NCI-H1417 treated with DMSO at 0.1 percent for 48 hours (cell line): ENCODE measurements at places on chromosomes 11 and 22.

DNA sequence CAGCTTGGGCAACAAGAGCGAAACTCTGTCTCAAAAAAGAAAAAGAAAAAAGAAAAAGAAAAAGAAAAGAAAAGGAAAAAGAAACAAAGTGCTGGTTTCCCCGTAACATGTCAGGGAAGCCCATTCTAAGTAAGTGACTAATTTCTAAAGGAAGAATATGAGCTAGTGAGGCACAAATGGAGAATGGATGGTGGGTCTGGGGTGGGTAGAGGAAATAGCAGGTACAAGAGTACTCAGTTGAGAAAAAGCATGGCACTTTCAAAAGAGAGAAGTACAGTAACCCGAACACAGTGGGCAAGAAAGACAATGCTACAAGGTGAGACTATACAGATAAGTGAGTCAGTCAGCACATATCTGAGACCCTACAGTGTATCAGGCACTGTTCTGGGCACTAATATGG is 4.5 kb downstream of the MAJIN start:
- no peak for DNase-seq

DNA sequence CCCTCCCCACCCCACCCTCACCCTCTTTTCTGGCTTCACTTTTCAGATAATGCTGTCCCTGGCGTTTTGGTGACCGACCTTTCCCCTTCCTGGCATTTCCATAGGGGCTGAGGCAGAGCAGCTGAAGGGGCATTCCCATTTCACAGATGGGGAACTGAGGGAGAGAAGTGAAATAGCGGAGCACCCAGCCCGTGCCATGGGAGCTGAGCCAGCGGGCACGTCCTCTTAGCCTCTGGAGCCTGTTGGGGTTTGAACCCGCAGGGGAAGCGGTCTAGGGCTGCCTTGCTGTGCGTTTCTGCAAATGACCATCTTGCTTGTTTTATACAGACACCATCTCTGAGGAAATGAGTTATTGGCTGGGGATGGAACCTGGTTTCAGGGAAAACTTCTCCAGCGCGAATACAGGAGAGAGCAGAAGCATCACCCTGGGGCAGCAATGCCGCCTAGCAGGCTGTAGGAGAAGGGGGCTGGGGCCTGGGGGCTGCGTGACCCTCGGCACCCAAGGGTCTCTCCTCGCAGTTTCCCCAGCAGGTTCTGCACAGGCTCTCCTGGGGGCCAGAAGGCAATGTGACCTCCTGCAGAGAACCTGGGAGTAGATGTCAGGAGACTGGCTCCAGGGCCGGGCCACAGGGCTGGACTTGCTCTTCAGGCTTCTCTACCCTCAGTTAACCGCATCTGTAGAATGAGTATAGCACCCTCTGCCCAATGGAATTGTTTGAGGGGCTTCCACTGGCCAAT is 1.5 kb downstream of the PTPRJ start:
- DNase-seq = no peak

GRCh38 chr22:37658133-37659065 is at the start of gene PDXP:
PDXP (plus strand) TSS chr22:37658723; CDS start chr22:37658783, 60 bp downstream.
- peak; percentile 95 for DNase-seq

DNA sequence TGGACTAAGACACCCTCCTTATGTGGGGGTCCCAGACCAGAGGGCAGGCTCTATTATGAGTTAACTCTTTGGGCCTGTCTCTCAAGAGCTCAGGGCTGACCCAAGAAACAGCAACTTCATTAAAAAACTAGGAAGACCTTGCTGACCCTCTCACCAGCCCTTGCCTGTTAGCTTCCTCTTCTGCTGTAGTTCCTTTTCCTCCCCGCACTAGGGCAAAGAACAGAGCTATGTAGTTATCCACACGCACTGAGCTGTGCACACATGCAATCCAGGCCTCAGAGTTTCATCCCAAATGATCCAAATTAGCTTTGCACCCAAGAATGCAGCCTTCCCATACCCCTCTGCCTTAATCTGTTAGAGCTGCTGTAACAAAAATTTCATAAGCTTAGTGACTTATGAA is 539.6 kb upstream of the CADM1 start:
- no peak for DNase-seq

- DNase-seq = no peak
Observed at GRCh38 chr11:393219-394033, 583 bp upstream of the PKP3 start.

- DNase-seq = no peak
Observed at GRCh38 chr22:21768435-21768834, 32.8 kb upstream of the YPEL1 start.

- no peak for DNase-seq
Observed at GRCh38 chr22:38314933-38315822, 2.1 kb downstream of the CSNK1E start.

GRCh38 chr11:75816561-75817239 is 1.7 kb downstream of the UVRAG start:
- DNase-seq = no peak

- DNase-seq = no peak
Observed at GRCh38 chr11:59551659-59552521, 40.6 kb downstream of the OR4D9 start.

- DNase-seq = no peak
Observed at GRCh38 chr11:79046366-79046765, 394.5 kb downstream of the TENM4 start.

GRCh38 chr11:29293825-29294224 is 723.0 kb downstream of the KCNA4 start:
- DNase-seq = no peak

DNA sequence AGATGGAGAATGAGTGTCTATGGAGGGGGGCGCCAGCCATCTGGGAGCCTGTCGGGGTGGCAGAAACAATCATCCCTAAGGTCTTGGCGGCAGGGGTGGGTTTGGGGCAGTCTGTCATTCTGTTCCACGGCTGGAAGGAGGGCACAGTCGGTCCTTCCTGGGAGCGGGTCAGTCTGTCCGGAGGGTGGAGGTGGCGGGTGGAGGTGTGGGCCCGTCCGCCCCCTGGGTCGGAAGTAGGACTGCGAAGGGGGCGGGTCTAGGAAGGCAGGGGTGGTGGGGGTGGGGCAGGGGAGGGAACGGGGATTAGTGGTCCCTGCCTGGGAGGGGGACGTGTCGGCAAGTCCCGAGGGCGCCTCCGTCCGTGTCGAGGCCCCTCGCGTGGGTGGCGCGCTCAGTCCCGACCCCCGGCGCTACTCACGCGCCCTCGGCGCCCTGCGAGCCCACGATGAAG is 461 bp downstream of the TBC1D10A start:
- no peak for DNase-seq

DNA sequence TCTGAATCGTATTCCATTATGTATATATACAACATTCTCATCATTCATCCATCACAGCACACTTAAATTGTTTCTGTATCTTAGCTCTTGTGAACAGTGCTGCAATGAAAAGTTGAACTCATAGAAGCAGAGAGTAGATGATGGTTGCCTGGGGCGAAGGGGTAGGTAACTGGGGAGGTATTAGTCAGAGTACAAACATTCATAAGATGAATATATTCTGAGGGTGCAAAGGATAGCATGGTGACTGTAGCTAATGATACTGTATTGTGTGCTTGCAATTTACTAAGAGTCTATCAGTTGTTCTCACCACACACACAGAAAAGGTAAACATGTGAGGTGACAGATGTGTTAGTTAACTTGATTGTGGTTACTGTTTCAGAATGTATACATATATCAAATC is 12.6 kb upstream of the RFPL2 start:
- no peak for DNase-seq

GRCh38 chr11:31870609-31871309 is 59.6 kb upstream of the PAX6 start:
- DNase-seq = no peak

DNA sequence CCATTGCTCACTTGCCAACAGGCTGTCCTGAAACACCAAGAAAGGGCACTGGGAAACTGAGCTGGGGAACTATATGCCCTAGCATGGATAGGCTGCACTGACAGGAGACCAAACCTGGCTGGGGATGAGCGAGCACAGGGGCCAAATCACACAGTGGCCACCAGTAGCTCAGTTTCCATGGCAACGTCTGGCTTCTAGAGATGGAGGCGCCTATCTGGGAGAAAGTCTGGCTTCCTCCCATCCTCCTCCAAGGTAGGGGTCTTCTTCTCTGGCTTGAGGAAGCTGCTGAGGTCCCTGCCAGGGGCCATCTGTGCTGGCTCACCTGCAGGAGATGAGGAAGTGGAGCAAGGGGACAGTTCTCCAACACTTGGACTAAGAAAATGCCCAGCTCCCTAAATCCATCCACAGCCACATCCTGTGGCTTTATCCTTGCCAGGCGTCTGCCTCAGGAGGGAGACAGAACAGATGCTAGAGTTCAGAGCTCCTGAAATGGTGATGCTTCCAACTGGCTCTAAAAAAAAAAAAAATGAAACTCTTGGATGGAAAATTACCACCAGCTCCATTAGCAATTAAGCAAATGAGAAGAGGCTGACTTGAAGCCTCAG is 48.3 kb downstream of the SYT13 start:
- DNase-seq = no peak

GRCh38 chr11:115981104-115981481 is 476.9 kb upstream of the CADM1 start:
- DNase-seq = no peak

DNA sequence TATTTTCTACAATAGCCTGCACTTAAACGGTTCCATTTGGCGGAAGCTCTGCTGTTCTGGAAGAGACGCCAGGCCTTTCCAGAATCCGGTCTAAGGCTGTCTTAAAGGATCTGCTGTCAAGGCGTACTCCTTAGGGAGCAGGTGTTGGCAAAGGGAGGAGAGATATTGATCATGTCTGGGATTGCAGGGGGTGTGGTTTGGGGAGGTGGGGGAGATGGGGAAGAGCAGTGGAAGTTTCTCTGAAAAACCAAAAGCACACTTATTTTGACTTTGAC is 22.5 kb upstream of the WNT11 start:
- DNase-seq = no peak

DNA sequence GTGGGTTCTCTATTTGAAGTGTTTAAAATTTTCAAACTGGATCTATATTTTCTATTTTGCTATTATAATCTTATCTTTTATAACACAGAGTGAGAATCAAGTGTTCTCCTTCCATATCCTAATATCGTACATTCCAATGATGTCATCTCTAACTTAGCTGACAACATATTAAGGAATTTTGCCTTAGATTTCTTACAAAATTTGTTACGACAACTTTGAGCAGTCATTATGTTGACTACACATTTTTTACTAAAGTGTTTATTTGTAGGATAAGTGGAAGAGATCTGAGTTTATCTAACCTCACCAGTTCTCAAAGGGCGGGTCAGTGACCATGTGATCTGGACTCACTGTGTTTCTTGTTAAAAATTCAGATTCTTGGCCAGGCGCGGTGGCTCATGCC is 12.7 kb downstream of the BTG4 start:
- DNase-seq = no peak

DNA sequence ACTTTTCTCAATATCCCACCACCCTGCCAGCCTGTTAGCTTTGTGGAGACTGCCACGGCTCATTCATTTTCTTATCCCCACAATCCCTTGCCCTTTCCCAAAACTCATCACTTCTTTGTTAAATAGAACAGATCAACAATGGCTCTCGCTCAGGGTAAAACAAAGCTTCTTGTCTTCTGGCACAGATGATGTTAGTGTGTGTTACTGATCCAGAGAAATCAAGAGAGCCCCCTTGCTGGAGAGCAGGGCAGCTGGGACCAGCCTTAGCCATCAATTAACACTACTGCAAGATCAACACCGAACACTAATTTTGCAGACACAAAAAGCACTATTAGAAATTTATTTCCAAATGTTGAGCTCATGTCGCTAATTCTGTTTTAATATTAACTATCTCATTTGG is 420.9 kb downstream of the TENM4 start:
- DNase-seq = no peak

GRCh38 chr11:114358716-114359115 is 41.6 kb downstream of the C11orf71 start:
- DNase-seq = no peak

GRCh38 chr11:119397740-119398139 is 16.2 kb upstream of the USP2 start:
- DNase-seq = no peak

DNA sequence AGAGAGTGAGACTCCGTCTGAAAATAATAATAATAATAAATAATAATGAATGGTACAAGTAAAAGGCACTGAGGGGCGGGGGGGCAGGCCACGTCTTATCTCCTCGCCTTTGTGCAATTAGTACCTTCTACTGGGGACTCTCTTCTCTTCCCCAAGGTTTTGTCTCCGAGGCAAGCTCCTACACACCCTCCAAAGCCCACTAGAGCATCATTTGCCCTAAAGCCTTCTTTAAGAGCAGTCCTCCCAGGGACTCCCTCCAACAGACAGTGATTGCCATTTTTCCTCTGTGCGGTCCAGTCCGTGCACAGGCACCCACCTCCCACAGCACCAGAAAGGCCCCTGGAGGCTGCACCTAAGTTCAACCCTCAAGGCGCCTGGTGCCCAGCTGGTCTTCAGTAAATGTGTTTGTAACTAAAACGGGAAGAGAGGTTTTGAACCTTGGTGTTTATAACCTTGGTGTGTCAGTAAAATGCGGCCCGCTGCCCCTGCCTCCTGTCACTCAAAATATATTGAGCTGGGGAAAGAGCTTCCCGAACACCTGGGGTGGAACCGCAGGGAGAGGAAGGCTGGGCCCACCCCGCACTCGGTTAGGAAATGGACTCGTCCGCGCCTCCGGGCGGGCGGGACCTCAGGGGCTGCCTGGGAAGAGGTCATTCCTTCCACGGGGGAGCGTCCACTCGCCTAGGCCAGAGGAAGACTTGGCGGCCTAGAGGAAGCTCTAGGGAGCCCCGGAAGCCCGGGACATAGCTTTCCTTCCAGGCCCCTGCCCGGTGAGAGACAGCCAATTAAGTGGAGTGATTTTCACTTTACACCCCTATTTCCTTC is 4.7 kb upstream of the KDELR3 start:
- no peak for DNase-seq

- no peak for DNase-seq
Observed at GRCh38 chr11:71525188-71525937, 1.7 kb upstream of the KRTAP5-7 start.

DNA sequence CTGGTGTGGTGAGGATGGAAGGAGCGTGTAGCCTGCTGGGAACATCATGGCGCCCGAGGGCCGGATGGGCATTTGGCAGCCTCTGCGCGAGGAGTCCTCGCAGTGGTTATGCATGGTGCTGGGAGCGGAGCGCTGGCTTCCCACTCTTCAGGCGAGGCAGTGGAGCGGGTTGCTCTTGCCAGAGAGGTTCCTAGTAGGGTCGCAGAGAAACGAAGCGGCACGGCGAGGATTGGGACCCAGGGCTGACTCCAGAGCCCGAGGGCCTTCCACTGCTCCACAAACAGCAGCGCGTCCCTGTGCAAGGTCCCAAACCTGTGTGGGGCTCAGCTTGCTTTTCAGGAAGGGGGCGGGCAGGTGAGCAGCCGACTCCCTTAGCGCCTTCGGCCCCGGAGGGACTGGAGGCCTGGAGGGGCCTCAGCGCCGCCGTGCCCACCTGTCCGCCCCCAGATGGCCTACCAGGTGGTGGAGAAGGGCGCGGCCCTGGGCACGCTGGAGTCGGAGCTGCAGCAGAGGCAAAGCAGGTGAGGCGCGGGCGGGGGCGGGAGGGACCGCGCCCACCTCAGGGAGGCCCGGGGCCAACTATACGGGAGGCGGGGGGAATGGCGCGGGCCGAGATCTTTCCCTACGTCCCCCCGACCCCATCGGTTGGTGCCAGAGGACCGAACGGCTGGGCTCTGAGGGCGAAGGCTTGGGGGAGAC is 7.2 kb downstream of the ATG16L2 start:
- no peak for DNase-seq
